ENCODE measurements at places on chromosomes 16 and 17.

DNA sequence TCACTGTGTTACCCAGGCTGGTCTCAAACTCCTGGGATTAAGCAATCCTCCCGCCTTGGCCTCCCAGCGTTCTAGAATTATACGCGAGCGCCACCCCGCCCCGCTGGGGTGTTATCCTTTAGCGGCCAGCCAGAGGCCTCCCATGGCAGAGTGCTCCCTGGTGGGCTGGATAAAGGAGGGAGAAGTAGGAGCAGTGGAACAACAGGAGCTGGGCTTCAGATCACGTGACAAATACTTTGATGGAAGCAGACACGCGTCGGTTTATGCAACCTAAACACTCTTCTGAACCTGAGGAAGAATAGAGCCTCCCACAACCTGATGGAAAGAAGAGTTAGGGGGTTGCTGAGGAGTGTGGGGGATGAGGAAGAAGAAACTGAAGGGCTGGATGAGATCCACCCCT lies 2114.0 kb downstream of the TP53TG3F start:
- no peak for DNase-seq

- no peak for DNase-seq
Measured at GRCh38 chr17:2070241-2071023, 15.5 kb downstream of the HIC1 start.

- no peak for DNase-seq
Measured at GRCh38 chr16:86185089-86185488, 286.1 kb downstream of the IRF8 start.

GRCh38 chr16:57384248-57385070 lies 12.2 kb downstream of the CX3CL1 start:
- DNase-seq = no peak

- no peak for DNase-seq
Measured at GRCh38 chr17:63398680-63399079, 47.4 kb downstream of the CYB561 start.

DNA sequence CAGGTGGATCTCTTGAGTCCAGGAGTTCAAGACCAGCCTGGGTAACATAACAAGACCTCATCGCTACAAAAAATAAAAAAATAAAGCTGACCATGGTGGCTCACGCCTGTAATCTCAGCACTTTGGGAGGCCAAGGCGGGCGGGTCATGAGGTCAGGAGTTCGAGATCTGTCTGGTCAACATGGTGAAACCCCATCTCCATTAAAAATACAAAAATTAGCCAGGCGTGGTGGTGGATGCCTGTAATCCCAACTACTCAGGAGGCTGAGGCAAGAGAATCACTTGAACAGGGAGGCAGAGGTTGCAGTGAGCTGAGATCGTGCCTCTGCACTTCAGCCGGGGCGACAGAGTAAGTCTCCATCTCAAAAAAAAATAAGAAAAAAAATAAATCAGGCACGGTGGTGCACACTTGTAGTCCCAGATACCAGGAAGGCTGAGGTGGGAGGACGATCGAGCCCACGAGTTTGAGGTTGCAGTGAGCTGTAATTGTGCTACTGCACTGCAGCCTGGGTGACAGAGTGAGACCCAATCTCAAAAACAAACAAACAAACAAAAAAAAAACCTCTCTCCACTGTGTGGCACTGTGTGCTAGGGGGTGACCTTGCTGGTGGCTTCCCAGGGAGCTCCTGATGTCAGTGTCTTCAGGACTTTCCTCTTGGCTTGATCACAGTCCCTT lies 19.8 kb upstream of the MAPK3 start:
- no peak for DNase-seq
